ENCODE measurements at places on chromosomes 11 and 22.

GRCh38 chr22:39184586-39185577 lies 32.4 kb upstream of the CBX7 start:
- DNase-seq = no peak

GRCh38 chr11:106409222-106409621 lies 331.8 kb downstream of the AASDHPPT start:
- DNase-seq = no peak

DNA sequence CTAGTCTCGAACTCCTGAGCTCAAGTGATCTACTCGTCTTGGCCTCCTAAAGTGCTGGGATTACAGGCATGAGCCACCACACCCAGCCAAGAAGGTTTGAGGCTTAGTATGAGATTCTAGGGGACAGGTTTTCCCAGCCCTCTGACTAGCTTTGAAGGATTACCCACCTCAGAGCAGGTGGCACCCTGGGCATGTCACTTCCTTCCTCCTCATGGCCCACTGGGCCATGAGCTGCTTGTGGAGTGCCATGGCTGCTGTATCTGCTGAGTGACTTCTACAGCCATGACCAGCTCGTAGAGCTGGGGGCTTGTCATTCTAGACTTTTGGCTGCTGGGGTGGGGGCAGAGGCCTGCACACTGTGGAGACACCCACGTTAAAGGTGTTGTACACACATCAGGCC lies 25.1 kb downstream of the TOM1 start:
- DNase-seq = no peak

- no peak for DNase-seq
Measured at GRCh38 chr22:37303821-37304274, 21.5 kb downstream of the CYTH4 start.

DNA sequence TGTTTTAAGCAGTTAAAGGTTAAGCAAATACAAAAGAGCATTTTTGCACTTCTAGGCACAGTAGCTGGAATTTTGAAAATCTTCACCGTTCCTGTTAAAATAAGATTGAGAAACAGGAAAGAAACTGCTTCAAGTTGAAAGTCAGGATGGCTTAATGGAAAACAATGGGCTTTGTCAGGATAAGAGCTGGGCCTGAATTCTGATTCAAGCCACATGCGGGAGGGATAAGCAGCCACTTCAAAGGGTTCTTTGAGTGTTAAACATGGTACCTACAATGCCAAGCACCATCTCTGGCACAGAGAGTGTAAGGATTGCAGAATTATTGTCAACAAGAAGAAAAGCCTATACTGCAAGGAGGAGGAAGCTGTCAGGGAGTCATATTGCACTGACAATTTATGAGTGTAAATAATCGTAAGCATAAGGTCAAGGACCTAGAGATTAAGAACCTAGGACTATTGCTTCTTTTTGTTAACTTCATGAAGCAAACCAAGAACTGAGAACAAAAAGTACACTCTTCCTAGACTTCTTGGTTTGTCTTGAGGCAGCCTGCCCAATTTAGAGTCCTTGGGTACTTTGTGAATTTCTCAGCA lies 32.5 kb downstream of the MPPED2 start:
- DNase-seq = no peak

DNA sequence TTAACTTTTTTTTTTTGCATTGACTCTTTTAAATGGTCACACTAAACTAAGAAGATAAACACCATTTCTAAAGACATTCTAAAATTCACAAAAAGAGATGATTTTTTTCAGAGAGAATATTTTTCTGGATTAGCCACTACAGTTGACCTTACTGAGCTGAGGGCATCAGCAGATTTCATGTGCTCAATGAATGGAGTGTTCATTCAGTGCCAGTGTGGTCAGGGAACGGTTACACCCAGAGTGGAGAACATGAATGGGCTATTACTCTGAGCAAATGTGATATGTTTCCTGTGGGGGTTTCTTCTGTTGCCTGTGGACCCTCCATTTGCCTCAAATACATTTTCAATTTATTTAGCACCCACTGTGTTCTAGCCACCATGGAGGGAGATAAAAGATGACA lies 19.1 kb downstream of the PKNOX2 start:
- no peak for DNase-seq

- DNase-seq = peak; percentile 29
Measured at GRCh38 chr11:65445604-65446445, 23.2 kb downstream of the NEAT1 start.

- no peak for DNase-seq
Measured at GRCh38 chr11:20026629-20027555, 133.4 kb downstream of the DBX1 start.

GRCh38 chr11:133413703-133414102 lies 118.6 kb downstream of the OPCML start:
- no peak for DNase-seq

GRCh38 chr11:35814720-35815305 lies 129.0 kb upstream of the LDLRAD3 start:
- DNase-seq = no peak

- DNase-seq = no peak
Measured at GRCh38 chr11:75365711-75366181, 14.3 kb upstream of the ARRB1 start.

GRCh38 chr11:120746376-120746775 lies 234.8 kb downstream of the GRIK4 start:
- no peak for DNase-seq
